Activated CD4-positive, alpha-beta memory T cell treated with anti-CD3 and anti-CD28 coated beads for 36 hours (primary cell): ENCODE measurements at places on chromosomes 13 and 19. TPM values are rescaled to one million over a fixed set of nuclear protein-coding genes. Genes with fewer than 3 reads are reported as not detected.

SIGLECL1 gene
- total RNA-seq, result not detected

PDCD5 gene
- total RNA-seq, result 242 TPM

DNA sequence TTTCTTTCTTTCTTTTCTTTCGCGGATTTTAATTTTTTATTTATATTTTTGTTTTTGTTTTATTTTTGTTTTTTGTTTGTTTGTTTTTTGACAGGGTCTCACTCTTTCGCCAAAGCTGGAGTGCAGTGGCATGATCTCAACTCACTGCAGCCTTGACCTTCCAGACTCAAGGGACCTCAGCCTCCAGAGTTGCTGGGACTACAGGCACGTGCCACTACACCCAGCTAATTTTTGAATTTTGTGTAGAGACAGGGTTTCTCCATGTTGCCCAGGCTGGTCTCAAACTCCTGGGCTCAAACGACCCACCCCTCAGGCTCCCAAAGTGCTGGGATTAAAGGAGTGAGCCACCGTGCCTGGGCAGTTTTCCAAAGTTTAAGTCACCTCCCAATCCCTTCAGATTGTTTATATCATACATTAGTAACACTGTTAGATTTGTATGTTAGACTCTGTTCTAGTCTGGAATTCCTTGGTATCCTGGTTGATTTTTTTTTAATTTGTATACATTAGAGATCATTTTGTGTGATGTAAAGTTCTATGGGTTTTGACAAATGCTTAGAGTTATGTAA is 597.3 kb downstream of the DCT start:
- H3K4me1 ChIP-seq, result no peaks in the 10 kb centered on the region
- H3K27ac ChIP-seq, result no peak overlapping the region
- H3K4me3 ChIP-seq, result no peak overlapping the region
- H3K27me3 ChIP-seq, result peaks cover 2% of the 10 kb centered on the region
- H3K36me3 ChIP-seq, result no peaks in the 10 kb centered on the region

DNA sequence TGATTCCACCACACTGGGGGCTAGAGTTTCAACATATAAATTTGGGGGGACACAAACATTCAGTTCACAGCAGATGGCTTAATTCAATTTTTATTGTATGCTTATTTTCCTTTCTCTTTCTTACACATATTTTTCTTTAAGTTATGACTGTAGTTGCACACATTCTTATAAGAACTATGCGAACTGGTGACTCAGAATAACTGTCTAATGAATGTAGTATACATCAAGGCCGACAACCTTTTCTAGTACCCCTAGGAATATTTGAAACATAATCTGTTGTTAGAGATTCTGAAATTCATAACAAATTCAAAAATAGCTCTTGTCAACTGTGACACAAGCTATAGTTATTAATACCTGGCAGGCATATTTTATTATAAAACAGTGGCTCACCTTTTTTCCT is 695.6 kb downstream of the PCDH9 start:
- DNase-seq, result no peak
- H3K36me3 ChIP-seq, result no peaks in the 10 kb centered on the region
- no peaks in the 10 kb centered on the region for H3K4me1 ChIP-seq
- no peak overlapping the region for H3K27ac ChIP-seq
- no peak overlapping the region for H3K4me3 ChIP-seq

- H3K4me3 ChIP-seq, result no peak overlapping the region
- DNase-seq, result no peak
- H3K4me1 ChIP-seq, result peaks cover 20% of the 10 kb centered on the region
- H3K27ac ChIP-seq, result no peak overlapping the region
Measured at GRCh38 chr19:19356500-19356899, 35.9 kb downstream of the MAU2 start.

DNA sequence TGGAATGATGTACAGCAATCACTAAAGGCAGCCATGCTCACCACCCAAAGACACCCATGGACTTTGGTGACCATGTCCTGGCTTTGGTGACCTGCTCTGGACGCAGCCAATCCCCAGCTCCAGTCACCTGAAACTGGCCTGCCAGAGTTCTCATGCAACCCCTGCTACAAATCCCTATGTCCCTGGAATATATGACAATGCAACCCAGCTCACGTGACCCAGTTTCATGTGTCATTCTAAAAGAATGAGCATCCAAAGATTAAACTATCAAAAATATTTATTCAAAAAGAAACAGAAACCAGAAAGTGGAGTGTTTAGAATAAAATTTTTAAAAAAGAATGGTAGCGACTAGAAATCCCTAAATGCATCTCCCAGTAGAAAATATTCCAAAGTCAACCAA is 203.3 kb upstream of the IRS2 start:
- no peaks in the 10 kb centered on the region for H3K36me3 ChIP-seq
- no peaks in the 10 kb centered on the region for H3K4me1 ChIP-seq
- H3K27me3 ChIP-seq, result peaks cover 4% of the 10 kb centered on the region
- no peak overlapping the region for H3K27ac ChIP-seq
- H3K4me3 ChIP-seq, result no peak overlapping the region

- no peak overlapping the region for H3K27ac ChIP-seq
- no peaks in the 10 kb centered on the region for H3K36me3 ChIP-seq
- no peaks in the 10 kb centered on the region for H3K4me1 ChIP-seq
- H3K4me3 ChIP-seq, result no peak overlapping the region
Measured at GRCh38 chr13:60363288-60363687, 33.7 kb upstream of the TDRD3 start.

GRCh38 chr19:37951816-37952210 is 44.8 kb downstream of the SIPA1L3 start:
- H3K27ac ChIP-seq, result no peak overlapping the region
- H3K36me3 ChIP-seq, result peaks cover 8% of the 10 kb centered on the region
- H3K4me3 ChIP-seq, result no peak overlapping the region
- no peaks in the 10 kb centered on the region for H3K4me1 ChIP-seq
- no peaks in the 10 kb centered on the region for H3K27me3 ChIP-seq

DNA sequence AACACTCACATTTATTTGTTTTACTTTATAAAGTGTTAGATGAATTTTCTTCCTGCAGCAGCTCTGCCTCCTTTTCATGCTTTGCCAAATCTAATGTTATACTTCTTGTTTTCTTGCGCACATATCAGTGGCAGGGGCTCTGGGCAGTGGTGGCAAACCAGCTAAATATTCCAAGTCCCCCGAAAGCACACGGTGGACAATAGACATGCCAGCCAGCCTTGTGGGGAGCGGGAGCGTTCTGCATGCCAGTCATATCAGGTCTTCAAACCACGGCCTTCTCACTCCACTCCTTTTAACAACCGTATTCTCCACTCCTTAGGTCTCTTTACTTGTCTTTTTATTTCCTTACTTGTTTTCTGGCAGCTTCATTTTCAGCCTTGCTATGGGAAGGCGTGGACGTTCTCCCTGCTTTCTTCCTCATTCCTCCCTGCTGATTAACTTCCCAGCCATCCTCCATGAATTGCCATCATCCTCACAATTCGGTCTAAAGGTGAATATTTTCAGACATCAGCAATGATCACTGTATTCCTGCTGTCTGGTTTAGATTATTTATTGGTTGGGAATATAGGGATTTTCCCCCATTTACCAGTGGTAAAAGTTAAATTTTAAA is 77.1 kb upstream of the WASF3 start:
- no peak for DNase-seq
- no peaks in the 10 kb centered on the region for H3K27me3 ChIP-seq
- no peaks in the 10 kb centered on the region for H3K36me3 ChIP-seq
- no peak overlapping the region for H3K27ac ChIP-seq
